ENCODE measurements at places on chromosomes 11 and 22. TPM values are rescaled to one million over a fixed set of nuclear protein-coding genes. Genes with fewer than 3 reads are reported as not detected.

Gene MS4A15
- not detected for total RNA-seq

Gene RAG2
- total RNA-seq, result not detected

Gene TFIP11
- 18.7 TPM for total RNA-seq

Gene CCDC81
- total RNA-seq, result not detected

Gene MYRF
- total RNA-seq, result 0.44 TPM

Gene DEAF1
- total RNA-seq, result 23.9 TPM

Gene OR10V1
- total RNA-seq, result not detected

Gene RPS19BP1
- 77.7 TPM for total RNA-seq

Gene KRTAP5-8
- total RNA-seq, result not detected

Gene MYOD1
- not detected for total RNA-seq

Gene NAALADL1
- 21.8 TPM for total RNA-seq

Gene CDKN1C
- total RNA-seq, result 34.2 TPM

Gene AASDHPPT
- 42.2 TPM for total RNA-seq

Gene CNIH2
- 0.34 TPM for total RNA-seq

Gene RAB30
- total RNA-seq, result 6.5 TPM
